ENCODE measurements at places on chromosomes 11 and 22.

- DNase-seq = peak; percentile 52
Observed at GRCh38 chr11:76234416-76235232, 28.3 kb upstream of the WNT11 start.

- no peak for DNase-seq
Observed at GRCh38 chr22:19852177-19852781, 2.4 kb downstream of the GNB1L start.

DNA sequence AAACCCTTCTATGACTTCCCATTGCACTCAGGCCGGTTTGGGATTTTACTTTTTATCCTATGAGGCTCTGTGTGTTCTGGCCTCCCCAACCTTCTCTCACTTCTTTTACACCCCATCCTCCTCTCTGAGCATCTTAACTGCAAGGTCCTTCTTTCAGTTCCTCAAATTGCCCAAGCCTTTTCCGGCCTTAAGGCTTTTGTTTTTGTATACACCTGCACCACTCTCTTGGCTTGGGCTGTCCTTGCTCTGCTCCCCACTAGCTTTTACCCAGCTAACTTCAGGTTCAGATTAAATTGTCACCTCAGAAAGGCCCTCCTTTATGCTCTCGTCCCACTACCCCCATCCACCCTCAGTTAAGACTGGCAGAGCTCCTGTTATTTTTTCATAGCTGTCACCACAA is 55.5 kb downstream of the FAM83F start:
- DNase-seq = no peak

DNA sequence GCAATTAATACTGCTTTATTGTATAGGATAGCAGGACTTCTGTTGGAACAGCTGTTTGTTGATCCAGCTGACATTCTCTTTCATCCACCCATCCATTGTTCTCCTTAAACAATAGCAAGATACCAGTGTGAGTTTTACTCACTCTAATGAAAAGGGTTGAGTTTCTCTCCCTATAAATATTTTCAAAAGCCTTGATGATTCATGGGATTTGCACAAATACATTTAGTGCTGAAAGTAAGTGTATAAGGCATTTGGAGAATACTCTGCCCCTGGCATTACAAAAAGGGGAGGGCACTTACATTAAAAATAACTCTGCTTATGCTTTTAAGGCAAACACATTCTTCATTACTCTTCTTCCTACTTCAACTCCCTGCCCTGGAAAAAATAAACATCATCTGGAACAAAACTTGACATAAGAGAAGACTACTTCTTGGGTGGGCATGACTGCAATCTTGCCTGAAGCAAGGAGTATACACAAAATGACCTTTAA is 634.9 kb downstream of the METTL15 start:
- no peak for DNase-seq

- no peak for DNase-seq
Observed at GRCh38 chr11:83542861-83543260, 256.7 kb upstream of the CCDC90B start.

DNA sequence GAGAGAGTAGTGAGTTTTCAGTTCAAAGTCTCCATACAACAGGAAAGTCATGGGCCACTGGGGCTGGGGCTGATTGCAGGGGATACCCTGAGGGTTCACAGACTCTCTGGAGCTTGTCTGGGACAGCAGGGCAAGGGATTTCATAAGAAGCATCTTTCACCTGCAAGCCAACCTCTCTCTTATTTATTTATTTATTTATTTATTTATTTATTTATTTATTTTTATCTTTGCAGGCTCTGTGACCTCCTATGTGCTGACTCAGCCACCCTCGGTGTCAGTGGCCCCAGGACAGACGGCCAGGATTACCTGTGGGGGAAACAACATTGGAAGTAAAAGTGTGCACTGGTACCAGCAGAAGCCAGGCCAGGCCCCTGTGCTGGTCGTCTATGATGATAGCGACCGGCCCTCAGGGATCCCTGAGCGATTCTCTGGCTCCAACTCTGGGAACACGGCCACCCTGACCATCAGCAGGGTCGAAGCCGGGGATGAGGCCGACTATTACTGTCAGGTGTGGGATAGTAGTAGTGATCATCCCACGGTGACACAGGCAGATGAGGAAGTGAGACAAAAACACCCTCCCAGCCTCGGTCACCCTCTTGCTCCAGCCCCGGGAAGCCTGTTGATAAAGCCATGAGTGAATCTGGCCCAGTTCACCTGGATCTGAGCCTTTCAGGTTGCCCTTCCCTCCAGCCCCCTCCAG is 68.4 kb downstream of the GGTLC2 start:
- no peak for DNase-seq

GRCh38 chr22:30187529-30188407 is 58.8 kb downstream of the LIF start:
- no peak for DNase-seq

DNA sequence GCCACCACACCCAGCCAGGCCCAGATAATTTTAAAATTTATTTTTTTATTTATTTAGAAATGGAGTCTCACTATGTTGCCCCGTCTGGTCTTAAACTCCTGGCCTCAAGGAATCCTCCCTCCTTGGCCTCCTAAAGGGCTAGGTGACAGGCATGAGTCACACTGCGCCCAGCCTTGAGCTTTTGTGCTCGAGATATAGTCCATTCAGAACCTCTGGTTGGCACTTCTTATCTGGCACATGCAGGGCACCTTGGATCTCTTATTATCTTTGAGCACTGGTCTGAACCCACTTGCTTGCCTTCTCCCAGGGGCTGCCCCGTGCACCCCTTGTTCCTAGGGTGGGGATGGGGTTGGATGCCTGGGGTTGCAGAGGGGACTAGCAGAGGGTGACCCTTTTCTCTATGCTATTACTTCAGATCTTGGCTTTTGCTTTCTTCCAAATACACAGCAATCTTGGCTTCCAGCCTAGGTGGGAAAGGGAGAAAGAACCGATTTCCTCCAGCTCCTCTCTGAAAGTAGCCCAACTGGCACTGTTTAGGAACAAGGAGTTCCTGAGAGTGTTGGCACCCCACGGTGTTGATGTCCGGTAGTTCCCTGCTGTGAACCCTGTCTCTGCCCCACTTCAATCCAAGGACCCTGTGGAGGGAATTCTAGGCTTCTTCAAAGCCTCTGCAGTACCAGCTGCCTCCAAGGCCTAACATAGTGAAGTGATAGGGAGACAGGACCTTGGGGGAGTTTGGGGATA is 1.3 kb upstream of the SLC3A2 start:
- no peak for DNase-seq

DNA sequence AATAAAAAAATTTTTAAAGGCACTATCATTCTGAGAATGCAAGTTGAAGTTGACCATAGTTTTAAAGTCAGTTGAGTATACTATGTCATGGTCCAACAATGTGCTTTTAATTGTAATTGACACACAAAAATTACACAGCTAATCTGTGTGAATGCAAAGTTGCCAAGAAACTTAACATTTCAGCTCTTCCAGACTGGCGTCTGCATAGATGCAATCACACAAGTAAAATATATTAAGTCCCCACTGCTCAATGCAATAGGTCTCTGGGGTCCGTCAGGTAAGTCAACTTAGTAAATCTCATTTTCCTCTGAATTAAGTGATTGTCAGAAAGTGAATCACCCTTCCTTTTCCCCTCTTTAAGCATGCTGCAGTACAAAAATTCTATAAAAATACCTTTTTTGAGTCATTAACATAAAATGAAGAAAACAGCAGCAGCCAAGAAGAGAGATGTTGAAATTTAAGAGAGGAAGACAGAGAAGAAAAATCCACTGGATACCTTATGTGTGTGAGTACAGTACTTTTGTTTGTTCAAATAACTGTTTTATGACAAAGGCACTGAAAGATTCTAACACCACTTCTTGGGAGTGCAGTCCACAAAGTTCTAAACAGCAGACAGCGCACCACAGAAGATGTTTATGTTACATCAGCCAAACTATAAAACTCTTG is 5.1 kb downstream of the FZD4 start:
- no peak for DNase-seq
